Thoracic aorta (tissue), 2 donors: ENCODE measurements at places on chromosomes 5 and 9. TPM values are rescaled to one million over a fixed set of nuclear protein-coding genes. Genes with fewer than 3 reads are reported as not detected.
A peak's percentile ranks its signal among the peaks of the same experiment; 100 is the strongest.

- no peak for DNase-seq
- H3K4me3 ChIP-seq, result no peak overlapping the region
- no peaks in the 10 kb centered on the region for H3K4me1 ChIP-seq
- no peaks in the 10 kb centered on the region for H3K27me3 ChIP-seq
These were observed 13.7 kb upstream of the KIF4B start for GRCh38 chr5:154999865-155000264.

GRCh38 chr9:133856798-133857197 lies 118.6 kb upstream of the SARDH start:
- no peak for DNase-seq
- H3K27me3 ChIP-seq, result no peaks in the 10 kb centered on the region
- H3K27ac ChIP-seq, result no peak overlapping the region
- no peak overlapping the region for H3K4me3 ChIP-seq
- no peaks in the 10 kb centered on the region for H3K36me3 ChIP-seq
- no peaks in the 10 kb centered on the region for H3K4me1 ChIP-seq

- H3K4me3 ChIP-seq, result peak overlapping the region; percentile 35
- peak overlapping the region; percentile 4 for H3K27ac ChIP-seq
- H3K36me3 ChIP-seq, result no peaks in the 10 kb centered on the region
- peak; percentile 31 for DNase-seq
These were observed 24.0 kb downstream of the ADAMTSL2 start for GRCh38 chr9:133558191-133559126.

GRCh38 chr5:84623019-84623418 lies 238.3 kb upstream of the EDIL3 start:
- H3K27ac ChIP-seq, result no peak overlapping the region
- DNase-seq, result no peak
- H3K27me3 ChIP-seq, result no peaks in the 10 kb centered on the region
- no peaks in the 10 kb centered on the region for H3K36me3 ChIP-seq
- no peaks in the 10 kb centered on the region for H3K4me1 ChIP-seq
- no peak overlapping the region for H3K4me3 ChIP-seq

GRCh38 chr5:107671742-107672210 lies 1.0 kb upstream of the EFNA5 start:
- peaks cover 8% of the 10 kb centered on the region for H3K4me1 ChIP-seq
- H3K27ac ChIP-seq, result peak overlapping the region; percentile 87
- H3K27me3 ChIP-seq, result no peaks in the 10 kb centered on the region
- H3K36me3 ChIP-seq, result no peaks in the 10 kb centered on the region
- H3K4me3 ChIP-seq, result peak overlapping the region; percentile 77

GRCh38 chr9:96040591-96041461 lies 165.3 kb downstream of the ERCC6L2 start:
- H3K36me3 ChIP-seq, result no peaks in the 10 kb centered on the region
- no peak overlapping the region for H3K4me3 ChIP-seq
- H3K4me1 ChIP-seq, result no peaks in the 10 kb centered on the region
- H3K27me3 ChIP-seq, result no peaks in the 10 kb centered on the region
- no peak overlapping the region for H3K27ac ChIP-seq

- no peak for DNase-seq
- no peaks in the 10 kb centered on the region for H3K27me3 ChIP-seq
- no peak overlapping the region for H3K4me3 ChIP-seq
- no peaks in the 10 kb centered on the region for H3K4me1 ChIP-seq
- H3K27ac ChIP-seq, result no peak overlapping the region
- H3K36me3 ChIP-seq, result no peaks in the 10 kb centered on the region
These were observed 262.5 kb downstream of the DOCK8 start for GRCh38 chr9:477193-477592.

- peaks cover 45% of the 10 kb centered on the region for H3K4me1 ChIP-seq
- no peak for DNase-seq
- no peaks in the 10 kb centered on the region for H3K36me3 ChIP-seq
- H3K27me3 ChIP-seq, result no peaks in the 10 kb centered on the region
- peak overlapping the region; percentile 56 for H3K27ac ChIP-seq
These were observed 2.7 kb downstream of the BNC2 start for GRCh38 chr9:16867576-16868311.

- H3K27me3 ChIP-seq, result no peaks in the 10 kb centered on the region
- H3K4me1 ChIP-seq, result no peaks in the 10 kb centered on the region
- no peak for DNase-seq
- H3K36me3 ChIP-seq, result no peaks in the 10 kb centered on the region
These were observed 397.0 kb downstream of the NR2F1-AS1 start for GRCh38 chr5:93184041-93184440.

GRCh38 chr5:1815881-1816292 lies 14.7 kb downstream of the NDUFS6 start:
- no peaks in the 10 kb centered on the region for H3K27me3 ChIP-seq
- no peak for DNase-seq
- peaks cover 54% of the 10 kb centered on the region for H3K36me3 ChIP-seq
- H3K4me1 ChIP-seq, result no peaks in the 10 kb centered on the region

DNA sequence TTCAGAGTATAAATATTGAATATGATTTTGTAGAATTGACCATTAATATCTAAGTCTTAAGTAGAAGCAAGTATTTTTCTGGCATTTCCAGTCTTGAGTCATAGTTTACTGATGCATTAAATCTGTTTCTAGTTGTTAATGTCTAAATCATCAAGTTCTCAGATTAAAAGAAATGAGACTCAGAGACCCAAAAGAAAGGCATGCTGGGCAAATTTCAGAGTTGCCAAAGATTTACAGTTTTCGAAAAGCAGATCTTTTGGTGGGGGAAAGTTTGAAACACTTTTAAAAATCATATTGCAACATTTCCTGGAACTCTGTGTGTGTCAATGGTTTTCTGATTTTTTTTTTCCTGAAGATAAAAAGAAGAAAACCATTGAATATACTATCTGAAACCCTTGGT lies 60.9 kb downstream of the ANKRD55 start:
- no peak overlapping the region for H3K27ac ChIP-seq
- no peaks in the 10 kb centered on the region for H3K27me3 ChIP-seq
- DNase-seq, result no peak
- H3K4me3 ChIP-seq, result no peak overlapping the region

GRCh38 chr5:130896636-130897035 lies 268.4 kb downstream of the HINT1 start:
- DNase-seq, result no peak
- H3K4me1 ChIP-seq, result no peaks in the 10 kb centered on the region
- H3K4me3 ChIP-seq, result no peak overlapping the region
- H3K27ac ChIP-seq, result no peak overlapping the region
- H3K27me3 ChIP-seq, result no peaks in the 10 kb centered on the region

- H3K27me3 ChIP-seq, result no peaks in the 10 kb centered on the region
- no peaks in the 10 kb centered on the region for H3K36me3 ChIP-seq
- DNase-seq, result no peak
- no peaks in the 10 kb centered on the region for H3K4me1 ChIP-seq
These were observed 469.1 kb downstream of the RAB3C start for GRCh38 chr5:59051951-59052350.

- peak overlapping the region; percentile 41 for H3K4me3 ChIP-seq
- H3K36me3 ChIP-seq, result no peaks in the 10 kb centered on the region
- DNase-seq, result peak; percentile 73
- peak overlapping the region; percentile 85 for H3K27ac ChIP-seq
- H3K27me3 ChIP-seq, result no peaks in the 10 kb centered on the region
- peaks cover 71% of the 10 kb centered on the region for H3K4me1 ChIP-seq
These were observed 121.3 kb downstream of the LHFPL2 start for GRCh38 chr5:78527054-78527859.

The GPRIN1 gene
- total RNA-seq, result 0.27 TPM

The PRR16 gene
- total RNA-seq, result 25.5 TPM

The PCDHB16 gene
- total RNA-seq, result 11.6 TPM

The KCNV2 gene
- not detected for total RNA-seq

The GAS1 gene
- total RNA-seq, result 47.6 TPM

The EIF4E1B gene
- total RNA-seq, result not detected

The CKMT2 gene
- 16.8 TPM for total RNA-seq
